ENCODE measurements at places on chromosomes 3 and 15.
A peak's percentile ranks its signal among the peaks of the same experiment; 100 is the strongest.

- no peak for DNase-seq
Measured at GRCh38 chr3:5001135-5001534, 21.9 kb downstream of the BHLHE40 start.

DNA sequence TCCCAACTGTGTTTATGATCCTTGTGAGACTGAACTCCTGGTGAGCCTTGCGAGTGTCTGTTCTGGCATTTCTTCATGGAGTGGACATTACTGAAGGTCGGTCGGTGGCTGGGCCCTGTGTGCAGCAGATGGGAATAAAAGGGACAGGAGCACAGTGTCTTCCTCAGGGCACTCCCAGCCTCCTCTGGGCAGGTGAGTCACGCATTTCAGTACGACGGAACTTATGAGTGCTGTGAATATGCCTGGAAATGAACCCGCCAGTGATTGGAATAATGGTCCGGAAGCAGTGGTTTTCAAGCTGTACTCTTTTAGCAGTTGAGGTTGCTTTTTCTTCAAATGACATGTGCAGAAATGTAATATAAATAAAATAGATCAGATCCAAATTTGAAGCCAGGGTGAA lies 55.1 kb downstream of the LARS2 start:
- peak; percentile 7 for DNase-seq

DNA sequence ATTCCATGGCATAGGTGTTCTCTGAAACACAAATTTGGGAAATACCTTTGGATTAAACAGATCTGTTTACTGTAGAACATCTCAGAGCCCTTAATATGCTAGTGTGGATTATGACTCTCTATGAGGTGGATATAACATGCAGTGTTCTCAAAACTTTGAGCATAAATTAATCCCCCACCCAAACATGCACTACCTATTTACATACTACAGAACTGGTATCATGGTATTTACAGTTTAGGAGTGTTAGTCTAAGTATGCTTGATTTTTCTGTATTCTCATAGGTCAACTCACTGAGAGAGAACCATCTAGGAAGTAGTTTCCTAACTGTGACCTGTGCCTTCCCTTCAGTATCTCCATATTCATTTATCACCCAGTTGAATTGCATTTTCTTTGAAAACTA lies 30.9 kb upstream of the ZNF609 start:
- no peak for DNase-seq

DNA sequence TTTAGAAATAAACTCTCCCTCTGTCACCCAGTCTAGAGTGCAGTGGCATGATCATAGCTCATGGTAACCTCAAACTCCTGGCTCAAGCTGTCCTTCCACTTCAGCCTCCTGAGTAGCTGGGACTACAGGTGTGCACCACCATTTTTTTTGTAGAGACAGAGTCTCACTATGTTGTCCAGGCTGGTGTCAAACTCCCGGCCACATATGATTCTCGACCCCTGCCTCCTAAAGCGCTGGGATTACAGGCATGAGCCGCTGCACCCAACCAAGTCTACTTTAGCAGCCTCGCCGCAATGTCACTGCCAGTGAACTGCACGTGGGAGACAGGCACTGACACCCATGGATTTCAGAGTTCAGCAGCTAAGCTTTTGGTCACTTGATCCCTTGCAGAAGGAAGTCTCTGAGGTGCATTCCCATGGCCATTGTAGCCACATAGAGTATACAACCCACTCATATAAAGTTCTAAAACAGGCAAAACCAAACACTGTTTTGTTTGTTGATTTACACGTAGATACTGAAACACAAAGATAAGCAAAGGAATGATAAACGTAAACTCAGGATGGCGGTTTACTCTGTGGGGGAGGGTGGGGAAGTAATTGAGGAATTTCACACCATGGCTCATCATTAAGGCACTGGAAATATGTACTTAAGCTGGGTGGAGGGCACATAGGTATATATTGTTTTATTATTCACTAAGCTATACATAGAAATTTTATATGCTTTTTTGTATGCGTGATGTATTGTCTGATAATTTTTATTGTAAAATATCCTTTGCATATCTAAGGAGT lies 115.0 kb downstream of the MEX3B start:
- DNase-seq = no peak

GRCh38 chr3:23945663-23945912 lies 502 bp downstream of the NR1D2 start:
- DNase-seq = no peak

DNA sequence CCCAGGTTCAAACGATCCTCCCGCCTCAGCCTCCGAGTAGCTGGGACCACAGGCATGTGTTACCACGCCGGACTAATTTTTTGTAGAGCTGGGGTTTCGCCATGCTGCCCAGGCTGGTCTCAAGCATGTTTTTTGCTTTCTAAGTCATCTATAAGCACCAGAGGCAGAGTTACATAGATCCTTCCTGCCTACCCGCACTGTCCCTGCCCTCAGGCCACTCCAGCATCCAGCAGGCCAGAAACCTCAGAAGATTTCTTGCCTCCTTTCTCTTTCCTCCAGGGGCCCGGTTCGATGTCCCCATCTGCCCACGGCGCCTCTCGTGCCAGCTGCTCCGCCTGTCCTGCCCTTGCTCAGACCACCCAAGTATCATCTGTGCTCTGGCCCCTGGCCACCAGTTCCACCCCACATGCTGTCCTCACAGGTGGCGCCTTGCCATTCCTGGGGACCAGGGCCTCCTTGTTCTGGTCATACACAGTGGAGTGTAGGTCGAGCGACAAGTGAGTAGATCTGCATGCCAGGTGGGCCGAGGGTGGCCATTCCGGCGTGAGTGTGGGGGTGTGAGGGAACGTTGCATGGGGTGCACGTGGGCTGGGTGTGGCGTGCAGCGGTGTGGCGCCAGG lies 27.3 kb downstream of the KLHDC8B start:
- DNase-seq = no peak

- no peak for DNase-seq
Measured at GRCh38 chr3:151819910-151820309, 6.0 kb downstream of the AADAC start.

DNA sequence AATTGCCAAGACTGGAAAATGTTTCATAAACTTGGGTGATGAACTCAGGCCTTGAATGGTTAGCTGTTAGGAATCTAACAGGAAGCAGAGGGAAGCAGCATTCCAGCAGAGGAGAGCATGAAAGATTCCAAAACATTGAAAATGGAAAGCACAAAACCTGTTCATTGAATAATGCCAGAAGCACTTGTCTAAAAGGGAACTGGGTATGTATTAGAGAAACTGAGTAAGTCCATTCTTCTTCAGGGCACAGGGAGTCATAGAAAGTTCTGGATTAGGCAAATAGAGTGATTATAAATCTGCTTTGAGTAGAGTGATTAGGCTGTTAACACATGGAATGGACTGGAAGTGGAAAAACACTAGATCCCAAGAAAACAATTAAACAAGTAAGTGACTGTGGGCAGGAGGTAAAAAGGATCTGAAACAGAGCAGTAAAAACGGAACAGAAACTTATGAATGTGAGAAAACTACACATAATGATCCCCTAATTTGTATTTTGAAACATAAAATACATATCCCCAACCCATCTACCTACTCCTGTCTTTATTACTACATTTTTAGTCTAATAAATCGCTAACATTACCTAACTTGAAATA lies 343.4 kb downstream of the TBC1D5 start:
- no peak for DNase-seq

DNA sequence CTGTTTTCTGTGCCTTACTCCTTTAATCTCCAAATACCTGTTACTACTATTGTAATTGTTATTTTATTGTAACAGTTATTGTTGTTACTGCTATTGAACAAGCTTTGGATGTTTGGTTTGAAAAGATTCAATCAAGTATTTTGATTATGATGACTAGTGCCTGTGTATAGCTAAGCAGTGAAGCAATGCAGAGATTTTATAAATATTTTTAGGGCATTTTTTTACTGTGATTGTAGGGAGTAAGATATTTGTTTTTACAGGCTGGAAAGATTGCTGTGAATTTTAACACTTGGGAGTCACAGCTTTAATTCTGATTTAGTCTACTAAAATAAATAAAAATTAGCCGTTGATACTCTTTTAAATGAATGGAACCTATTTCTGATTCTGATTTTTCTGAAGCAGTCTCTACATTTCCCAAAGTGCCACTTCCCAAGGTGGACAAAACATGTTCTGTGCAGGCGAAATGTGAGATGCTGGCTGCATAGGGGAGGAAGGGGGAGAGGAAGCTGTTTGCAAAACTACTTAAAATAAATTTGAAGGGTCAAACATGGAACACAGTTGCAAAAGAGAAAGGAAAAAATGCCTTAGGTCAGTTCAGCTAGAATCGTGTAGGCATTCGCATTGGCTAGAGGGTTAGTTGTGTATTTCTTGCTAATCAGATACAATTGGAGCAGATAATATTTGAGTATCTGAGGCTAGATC lies 25.7 kb downstream of the EEFSEC start:
- no peak for DNase-seq

- DNase-seq = no peak
Measured at GRCh38 chr15:29813009-29813408, 9.3 kb downstream of the TJP1 start.

DNA sequence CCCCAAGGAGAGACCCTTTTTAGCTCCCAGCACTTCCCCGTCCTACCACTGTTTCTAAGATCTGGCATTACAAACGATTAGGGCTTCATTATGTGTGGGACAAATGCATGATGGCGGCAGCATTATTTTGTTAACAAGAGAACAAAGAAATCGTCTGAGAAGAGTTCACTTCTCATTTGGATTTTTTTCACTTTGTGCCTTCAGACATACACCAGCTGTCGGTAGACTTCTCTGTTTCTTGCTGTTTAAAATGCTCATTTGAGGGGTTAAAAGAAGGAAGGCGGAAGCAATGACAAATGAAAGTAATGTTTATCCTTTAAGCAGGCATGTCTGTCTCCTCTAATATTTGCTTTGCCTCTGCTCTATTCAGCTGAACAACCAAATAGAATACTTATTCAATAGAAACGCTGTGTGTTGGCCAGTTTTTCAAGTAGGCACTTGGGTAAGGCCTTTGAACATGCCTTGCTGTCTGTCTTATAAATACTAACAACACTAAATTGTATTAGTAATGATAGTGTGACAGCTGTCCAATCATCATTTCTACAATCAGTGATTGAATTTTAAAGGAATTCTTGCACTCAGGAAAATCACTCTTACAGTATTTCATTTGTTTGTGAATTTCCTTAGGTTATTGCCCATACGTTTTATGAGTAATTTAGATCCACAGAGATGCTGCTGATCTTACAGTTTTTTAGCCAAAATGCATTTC lies 382.4 kb downstream of the IL5RA start:
- no peak for DNase-seq

DNA sequence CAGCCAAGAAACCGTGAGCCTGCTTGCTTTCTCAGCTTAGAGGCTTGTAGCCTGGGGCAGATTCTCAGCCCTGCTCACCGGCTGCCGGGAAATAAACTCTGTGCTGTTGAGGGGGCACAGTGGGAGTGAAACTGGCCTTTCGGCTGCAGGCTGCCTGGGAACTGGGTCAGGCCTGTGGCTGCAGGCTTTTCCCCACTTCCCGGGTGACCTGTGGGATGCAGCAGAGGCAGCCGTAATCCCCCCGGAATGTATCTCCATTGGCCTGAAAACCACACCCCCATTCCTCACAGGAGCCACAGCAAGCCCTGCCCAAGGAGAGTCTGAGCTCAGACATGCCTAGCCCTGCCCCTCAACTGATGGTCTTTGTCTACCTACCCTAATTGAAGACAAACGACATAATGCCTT lies 110.9 kb downstream of the STXBP5L start:
- DNase-seq = no peak

DNA sequence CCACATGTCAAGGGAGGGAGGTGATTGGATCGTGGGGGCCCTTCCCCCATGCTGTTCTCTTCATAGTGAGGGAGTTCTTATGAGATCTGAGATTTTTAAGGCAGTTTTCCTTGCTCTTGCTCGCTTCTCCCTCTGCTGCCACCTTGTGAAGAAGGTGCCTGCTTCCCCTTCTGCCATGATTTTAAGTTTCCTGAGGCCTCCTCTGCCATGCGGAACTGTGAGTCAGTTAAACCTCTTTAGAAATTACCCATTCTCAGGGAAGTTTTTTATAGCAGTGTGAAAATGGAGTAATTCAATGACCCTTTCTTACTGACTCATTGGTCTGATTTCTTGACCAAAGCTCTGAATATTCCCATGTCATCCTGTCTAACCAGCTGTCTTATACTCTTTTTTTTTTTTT lies 484.4 kb upstream of the TPRG1 start:
- DNase-seq = no peak

GRCh38 chr3:77815467-77815866 lies 775.6 kb downstream of the ROBO2 start:
- DNase-seq = no peak

DNA sequence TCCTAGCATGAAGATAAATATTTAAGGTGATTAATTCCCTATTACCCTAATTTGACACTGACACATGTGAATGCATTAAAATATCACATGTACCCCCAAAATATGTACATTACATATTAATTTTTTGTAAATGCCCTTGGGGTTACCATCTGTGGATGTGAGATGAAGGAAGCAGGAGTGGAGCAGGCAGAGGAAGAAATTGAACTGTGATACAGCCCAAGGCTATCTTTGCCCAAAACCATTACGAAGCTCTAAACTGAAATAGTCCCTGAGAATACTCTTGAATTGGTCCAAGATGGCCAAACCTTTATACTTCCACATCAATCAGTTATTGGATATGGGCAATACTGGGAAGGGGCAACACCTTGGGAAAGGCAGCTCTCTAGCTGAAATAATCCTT lies 105.0 kb downstream of the CLASP2 start:
- no peak for DNase-seq

- DNase-seq = peak; percentile 65
Measured at GRCh38 chr15:86915811-86916331, 836.2 kb downstream of the AGBL1 start.

DNA sequence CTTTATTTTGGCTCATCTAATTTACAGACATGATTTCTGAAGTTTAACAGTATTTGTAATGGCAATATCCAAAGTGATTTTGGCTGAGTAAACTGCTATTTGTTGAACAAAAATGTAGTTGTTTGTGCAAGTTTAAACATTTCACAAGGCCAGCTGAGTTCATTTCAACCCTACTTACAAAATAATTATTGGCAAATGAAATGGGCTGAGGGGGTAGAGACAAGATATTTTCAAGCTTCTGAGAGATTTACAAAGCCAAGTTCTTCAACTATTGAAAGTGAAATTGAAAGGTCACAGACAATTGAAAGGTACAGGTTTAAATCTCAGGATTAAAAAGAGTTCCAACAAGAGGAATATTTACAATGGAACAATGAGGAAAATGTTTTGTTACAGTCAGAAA lies 77.1 kb downstream of the DUT start:
- peak; percentile 73 for DNase-seq

- DNase-seq = no peak
Measured at GRCh38 chr15:50187997-50188396, 6.0 kb downstream of the SLC27A2 start.
